ENCODE measurements at places on chromosomes 1 and 21.

DNA sequence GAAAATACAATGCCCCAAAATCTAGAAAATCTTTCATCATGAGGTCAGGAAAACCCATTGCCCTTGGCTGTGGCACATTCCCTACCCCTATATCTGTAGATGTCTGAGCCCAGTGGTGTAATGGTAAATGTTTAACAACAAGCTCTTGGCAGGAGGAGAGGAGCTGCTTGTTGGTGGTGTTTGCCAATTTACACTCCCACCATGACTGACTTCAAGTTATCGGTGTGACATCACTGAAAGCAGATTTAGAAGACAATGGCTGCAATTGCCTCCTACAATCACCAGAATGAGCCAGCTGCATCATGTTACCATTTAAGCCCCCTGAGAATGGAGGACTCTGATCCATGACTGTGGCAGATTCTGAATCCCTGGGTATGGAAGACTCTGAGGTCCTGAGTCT, 70.9 kb downstream of the SDC3 start:
- DNase-seq, result no peak

- no peak for DNase-seq
Measured at GRCh38 chr1:46455951-46456350, 33.7 kb upstream of the DMBX1 start.

GRCh38 chr1:151164732-151165280, 896 bp downstream of the LYSMD1 start:
- no peak for DNase-seq

DNA sequence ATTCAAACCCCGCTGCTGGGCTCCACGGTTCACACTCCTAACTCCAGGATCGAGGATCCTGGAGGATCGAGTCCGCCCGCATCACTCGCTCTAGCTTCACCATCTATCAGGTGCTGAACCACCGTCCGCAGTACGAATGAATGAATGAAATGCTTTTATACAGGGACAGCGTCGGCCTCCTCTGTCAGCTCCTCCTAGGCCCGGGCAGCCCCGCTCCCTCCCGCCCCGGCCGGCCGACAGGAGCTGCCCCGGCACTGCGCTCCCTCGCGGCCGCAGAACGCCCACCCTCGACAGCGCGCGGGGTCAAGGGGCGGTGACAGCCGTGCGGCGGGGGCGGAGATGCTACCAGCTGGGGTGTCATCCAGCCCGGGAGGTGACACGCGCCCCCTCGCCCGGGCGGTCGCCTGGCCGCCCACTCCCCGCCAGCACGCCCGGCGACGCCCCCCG, 520 bp downstream of the ZBTB17 start:
- no peak for DNase-seq

DNA sequence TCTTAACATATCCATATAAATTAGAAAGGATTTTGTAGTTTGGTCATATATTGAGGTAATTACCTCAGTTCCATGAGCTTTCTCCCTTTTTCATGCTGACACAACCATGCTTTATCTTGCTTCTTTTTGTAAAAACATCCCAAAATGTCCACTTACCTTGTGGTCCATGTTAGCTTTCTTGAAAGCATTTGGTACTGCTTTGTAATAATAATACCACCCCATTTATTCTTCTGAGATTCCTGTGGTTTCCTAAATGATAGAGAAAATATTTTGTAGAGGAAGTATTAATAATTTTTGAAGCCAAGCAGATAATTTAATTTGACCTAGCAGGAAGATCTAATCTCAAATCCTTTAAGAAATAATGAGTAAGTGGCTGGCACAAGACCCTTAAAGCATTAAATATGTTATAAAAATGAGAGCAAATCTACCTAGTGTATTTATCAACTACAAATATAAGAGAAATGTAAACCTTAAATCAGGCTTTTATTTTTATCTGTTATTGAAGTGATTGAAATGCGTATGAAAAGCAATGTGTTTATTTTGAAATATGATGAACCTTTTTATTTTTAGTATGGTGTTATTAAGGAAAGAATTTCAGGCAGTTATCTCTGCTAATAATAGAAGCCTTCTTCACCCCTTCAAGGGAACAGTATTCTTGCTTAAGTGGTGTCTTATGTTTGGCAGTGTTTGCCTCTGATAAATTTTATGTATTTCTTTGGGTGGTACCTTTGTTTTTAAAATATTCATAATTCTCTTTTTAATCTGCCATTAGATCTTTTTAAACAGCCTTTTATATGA, 9.2 kb downstream of the PRKAA2 start:
- no peak for DNase-seq

DNA sequence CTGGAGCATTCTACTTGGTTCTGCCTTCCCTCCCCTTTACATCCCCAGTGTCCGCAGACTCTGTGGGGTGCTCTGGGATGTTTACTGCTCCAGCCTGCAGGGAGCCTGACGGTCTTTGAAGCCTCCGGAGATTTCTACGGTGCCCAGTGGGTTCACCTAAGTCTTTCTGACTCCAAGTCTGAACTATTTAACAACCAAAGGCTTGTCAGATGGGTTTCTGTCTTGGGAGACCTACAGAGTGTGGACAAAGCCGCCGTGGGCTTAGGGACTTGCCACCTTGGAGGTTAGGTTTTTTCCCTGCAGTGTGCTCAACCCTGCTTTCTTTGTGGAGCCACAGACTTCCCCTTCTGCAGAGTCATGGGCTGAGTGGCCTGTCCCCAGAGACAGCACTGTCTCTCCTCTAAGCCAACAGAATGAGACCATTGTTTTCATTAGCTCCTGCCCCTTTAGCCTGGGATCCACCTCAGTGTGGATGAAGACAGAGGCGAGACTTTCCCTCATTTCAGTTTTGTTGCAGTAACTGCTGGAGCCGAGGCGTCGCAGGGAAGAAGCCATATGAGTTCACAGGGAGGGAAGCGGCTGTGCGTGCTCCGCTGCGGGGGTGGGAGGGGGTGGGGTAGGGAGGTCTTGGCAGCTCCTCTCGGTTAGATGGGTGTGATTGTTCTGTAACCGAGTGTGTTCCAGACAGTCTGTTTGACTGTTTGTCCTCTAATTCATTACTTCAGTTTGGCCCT, 120.7 kb downstream of the CNIH3 start:
- no peak for DNase-seq

DNA sequence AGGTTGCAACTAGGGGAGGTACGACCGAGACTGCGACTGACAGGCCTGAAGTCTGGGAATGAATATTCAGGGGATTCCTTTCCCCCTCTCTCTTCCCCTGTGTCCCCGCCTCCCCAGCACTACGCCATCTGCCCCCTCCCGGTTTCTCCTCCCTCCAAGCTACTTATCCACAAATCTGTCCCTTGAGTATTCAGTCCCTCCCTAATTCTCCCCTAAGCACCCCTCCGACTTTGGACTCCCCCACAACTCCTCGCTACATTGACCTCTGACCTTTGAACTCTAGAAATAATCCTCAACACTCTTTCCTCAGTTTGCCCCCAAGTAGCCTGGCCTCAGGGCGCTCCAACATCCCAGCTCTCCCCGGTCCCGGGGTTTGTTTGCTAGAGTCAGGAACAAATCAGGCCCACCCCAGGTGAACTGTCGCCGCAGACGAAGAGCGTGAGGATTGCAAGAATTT, 393 bp downstream of the LYSMD1 start:
- DNase-seq, result no peak

DNA sequence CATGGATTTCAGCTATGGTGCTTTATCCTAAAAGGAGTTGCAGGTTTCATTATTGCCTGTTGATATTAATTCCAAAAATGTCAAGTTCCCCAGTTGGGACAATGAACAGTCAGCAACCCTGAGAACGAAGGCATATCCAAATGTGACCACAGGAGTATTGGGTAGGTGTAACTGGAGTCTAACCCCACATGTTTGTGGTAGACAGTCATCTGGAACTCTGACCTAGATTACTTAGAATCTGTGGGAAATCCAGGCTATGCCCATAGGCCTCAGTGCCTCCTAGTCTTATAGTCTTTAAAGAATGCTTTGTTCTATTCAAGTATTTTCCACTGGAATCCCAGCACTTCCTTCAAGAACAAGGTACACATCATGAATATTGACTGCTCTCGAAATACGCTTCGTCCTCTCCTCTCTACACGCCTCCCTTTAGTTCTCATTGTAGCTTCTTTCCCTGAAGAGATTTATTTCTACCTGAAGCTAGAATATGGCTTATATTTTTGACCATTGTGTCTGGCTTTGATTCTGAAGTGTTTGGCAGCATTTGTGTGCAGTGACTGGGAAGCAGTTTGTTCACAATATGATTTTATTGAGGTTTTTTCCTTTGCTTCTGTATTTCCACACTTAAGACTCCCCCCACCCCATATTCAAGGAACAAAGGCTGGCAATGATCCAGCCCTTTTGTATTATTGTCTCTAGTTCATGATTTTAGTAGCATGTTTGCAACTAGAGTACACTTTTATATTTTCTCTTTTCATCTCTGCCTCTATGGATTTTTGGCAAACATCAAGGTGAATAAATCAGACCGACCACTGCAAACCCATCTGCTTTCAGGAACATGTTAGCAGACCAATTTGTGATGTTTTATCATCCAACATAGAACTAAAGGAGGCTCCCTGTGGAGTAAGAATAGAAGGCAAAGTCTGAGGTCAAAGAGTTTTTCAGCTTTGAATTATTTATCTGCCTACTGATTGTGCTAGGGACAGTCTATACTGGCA, 178.6 kb downstream of the GPR52 start:
- no peak for DNase-seq

- DNase-seq, result no peak
Measured at GRCh38 chr1:2999571-2999970, 21.7 kb upstream of the ACTRT2 start.

- DNase-seq, result no peak
Measured at GRCh38 chr1:230730977-230731376, 16.2 kb upstream of the CAPN9 start.

GRCh38 chr1:3727042-3727824, 25.0 kb upstream of the CCDC27 start:
- DNase-seq, result no peak

- DNase-seq, result no peak
Measured at GRCh38 chr1:151714820-151715725, 1.5 kb downstream of the CELF3 start.

- no peak for DNase-seq
Measured at GRCh38 chr1:110196917-110197765, 13.0 kb upstream of the KCNC4 start.

DNA sequence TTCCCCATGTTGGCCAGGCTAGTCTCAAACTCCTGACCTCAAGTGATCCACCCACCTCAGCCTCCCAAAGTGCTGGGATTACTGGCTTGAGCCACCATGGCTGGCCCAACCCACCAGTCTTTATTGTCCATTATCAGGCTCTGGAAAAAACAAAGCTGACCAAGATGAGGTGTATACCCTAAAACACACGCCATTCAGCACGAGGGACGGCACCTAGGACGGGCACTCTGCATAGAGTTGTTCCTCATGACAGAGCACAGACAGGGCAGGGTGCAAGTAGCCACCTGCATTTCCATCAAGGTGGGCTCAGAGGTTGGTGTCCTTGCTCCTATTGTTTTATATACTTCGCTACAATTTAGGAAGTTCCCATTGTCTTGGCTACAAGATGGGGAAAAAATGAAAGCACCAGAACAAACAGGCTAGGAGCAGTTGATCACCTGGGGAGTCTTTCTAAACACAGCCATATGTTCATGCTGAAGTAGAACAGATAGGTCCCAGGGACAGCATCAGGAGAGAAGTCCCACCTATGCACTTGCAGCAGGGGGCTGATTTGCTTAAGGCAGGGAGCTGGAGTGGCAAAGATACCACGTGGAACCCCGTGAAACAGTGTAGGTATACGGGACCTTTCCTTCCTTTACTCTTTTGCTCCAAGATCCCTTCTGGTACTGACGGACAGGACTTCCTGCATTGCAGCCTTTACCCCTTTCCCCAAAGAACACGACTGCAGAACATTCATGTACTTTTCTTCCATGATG, 4.5 kb downstream of the KRTCAP2 start:
- DNase-seq, result no peak

DNA sequence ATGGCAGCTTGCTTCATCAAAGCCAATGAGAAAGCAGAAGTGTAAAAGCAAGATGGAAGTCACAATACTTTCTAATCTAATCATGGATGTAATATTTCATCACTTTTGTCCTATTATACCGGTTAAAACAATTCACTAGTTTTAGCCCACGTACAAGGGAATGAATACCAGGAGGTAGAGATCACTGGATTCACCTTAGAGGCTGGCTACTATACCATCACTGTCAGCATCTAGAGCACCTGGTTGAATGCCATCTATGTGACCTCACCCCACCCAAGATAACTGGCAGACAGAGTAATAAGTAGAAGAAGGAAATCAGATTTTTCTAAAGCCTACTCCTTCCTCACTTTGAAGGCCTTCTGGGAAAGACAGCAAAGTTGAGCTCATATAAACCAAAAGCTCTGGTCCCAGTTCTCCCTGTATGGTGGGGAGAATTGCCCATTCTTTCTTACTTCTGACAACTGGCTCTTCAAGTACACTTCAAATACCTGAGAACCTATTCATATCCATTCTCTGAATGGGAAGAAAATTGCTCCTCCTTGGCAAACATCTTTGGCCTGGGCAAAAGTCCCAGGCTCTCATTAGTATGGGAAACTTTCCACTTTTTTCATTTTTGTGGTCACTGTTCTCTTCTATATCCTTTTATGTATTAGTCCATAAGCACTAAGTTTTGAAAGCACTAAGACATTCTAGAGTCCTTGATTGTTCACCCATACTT, 24.8 kb downstream of the HSD3B1 start:
- DNase-seq, result no peak

- no peak for DNase-seq
Measured at GRCh38 chr1:193543259-193543658, 356.8 kb upstream of the B3GALT2 start.

GRCh38 chr1:61092642-61093041, 10.3 kb downstream of the NFIA start:
- DNase-seq, result no peak

DNA sequence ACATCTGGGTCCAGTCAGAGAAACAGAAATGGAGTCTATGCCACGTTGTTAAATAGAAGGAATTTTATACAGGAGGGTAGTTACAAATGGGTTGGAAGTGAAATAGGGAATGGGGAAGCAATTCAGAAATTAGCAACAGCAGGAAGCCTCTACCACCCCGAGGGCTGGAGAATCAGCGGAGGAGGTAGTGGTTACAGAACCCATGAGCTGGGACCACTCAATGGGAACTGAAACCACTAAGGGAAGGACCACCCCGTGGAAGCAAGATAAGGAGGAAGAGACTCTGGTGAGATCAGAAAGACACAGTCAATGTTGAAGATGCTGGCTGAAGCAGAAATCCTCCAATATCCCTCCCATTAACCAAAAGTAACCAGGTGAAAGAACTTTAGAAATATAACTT, 15.5 kb upstream of the MAST2 start:
- no peak for DNase-seq

GRCh38 chr1:244536316-244536715, 75.2 kb downstream of the CATSPERE start:
- DNase-seq, result no peak

DNA sequence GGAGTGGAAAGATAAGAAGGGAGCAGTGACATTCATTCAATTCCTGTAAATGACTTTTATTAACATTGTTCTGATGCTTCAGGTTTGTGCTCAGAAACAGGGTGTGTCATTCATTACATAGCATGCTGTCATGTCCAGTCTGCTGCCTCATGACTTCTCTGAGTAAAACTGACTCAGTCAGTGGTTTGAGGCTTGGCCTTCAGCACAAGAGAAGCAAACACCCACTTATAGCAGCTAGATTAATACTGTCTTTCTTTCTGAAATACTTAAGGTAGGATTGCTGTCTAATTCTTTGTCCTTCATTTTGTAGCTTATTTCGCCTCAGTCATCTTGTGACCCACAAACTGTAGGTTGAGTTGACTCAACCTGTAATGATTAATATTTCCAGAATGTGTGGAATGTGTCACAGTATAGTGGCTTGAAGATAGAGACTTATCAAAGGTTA, 32.9 kb downstream of the RASAL2 start:
- DNase-seq, result no peak

All from type B pancreatic cell (in vitro differentiated cells).